Glomerular endothelial cell (primary cell): ENCODE measurements at places on chromosomes 3 and 15.

- DNase-seq = no peak
Observed at GRCh38 chr3:193148688-193149473, 92.1 kb upstream of the PLAAT1 start.

DNA sequence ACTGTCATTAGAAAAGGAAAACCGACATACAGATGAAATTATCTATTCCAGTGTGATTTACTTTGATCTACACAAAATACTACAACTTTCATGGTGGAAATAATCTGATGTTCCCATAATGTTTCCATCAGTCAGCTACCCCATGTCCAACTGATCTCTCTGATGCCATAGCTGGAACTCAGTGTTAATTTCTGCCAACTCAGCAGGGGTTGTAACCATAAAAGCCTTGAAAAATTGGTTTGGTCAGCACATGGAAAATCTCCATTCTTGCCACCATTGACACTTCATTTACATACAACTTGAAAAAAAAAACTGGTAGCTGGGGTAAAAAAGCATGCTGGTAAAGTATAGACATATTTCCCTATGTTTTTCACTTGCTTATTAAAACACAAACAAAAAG is 1463.7 kb downstream of the OTOL1 start:
- DNase-seq = no peak

DNA sequence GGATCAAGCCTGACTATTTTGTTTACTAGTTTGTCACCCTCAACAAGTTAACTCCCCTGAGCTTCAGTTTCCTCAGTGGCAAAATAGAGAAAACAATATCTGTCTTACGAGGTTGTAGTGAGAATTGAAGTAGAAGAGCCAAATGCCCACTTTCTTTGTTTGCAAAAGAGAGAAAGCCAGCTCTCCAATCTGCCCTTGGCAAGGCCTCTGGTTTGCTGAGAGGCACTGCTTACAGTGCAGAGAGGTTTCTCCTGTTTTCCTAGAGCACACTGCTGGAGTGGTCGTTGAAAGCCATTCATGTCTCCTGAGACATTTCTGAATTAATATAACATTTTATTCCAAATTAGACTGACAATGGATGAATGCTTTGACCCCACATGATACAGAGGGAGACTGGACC is 260.5 kb upstream of the IGF1R start:
- DNase-seq = no peak

- no peak for DNase-seq
Observed at GRCh38 chr3:114958930-114959329, 188.2 kb downstream of the ZBTB20 start.

DNA sequence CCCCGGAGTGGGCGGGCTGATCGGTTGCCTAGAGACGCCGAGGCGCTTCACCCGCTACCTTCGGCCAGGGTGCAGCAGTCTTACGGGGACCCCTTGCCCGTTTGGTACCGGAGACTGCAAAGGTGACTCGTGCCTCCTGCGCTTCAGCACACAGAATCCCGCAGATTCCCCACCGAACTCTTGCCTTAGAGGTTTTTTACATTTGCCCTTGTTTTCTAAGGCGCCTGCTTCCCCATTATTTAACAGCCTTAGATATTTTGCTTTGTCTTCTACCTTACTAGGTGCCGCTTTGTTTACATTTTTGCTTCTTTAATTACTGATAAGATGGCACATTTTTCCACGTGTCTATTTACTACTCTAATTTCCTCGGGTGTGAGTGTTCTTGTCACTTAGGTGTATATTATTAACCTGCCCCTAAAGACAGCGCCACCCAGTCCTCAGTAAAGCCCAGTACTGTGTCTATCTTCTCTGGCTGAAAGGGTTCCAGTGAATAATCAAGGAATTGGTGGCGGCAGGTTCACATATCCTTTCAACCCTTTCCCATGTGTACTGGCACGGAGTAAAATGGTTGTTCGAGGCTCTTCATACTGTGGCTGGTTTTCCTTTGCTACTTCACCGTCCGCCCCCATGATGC is 573 bp upstream of the CEP152 start:
- DNase-seq = no peak

DNA sequence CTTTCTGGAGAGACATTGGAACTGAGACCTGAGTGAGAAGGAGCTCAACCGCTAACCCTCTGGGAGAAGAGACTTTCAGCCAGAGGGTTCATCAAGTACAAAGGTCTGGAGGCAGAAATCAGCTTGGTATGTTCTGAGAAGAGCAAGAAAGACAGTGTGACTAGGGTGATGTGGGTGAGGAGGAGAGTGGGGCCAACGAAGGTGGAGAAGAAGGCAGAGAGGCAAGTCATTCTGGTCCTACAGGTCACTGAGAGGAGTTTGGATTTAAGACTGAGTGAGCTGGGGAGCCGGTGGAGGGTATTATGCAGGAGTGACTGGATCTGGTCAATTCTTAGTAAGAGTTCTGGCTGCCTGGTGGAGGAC is 12.2 kb downstream of the XIRP1 start:
- no peak for DNase-seq

GRCh38 chr15:45088801-45089711 is 24.9 kb downstream of the DUOX2 start:
- no peak for DNase-seq

GRCh38 chr3:44862226-44862637 is 520 bp downstream of the TMEM42 start:
- DNase-seq = no peak

DNA sequence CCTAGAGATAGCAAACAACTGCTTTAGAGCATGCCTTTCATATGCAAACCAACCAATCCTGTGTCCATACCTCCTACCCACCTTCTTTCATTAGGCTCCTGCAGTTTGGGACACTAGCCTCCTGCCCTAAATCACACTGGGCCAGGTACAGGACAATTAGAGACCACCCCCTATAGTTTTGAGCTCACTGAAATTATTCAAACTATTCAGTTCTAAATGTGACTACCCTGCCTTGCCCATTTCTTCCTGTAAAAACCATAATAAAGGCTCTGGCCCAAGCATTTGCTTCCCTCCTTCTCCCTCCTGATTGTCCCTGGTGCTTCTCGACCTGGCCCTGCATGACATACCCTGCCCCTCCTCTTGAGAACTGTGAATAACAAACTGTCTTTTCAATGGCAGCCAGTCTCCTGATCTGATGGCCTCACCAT is 31.4 kb upstream of the LRIG1 start:
- DNase-seq = no peak

DNA sequence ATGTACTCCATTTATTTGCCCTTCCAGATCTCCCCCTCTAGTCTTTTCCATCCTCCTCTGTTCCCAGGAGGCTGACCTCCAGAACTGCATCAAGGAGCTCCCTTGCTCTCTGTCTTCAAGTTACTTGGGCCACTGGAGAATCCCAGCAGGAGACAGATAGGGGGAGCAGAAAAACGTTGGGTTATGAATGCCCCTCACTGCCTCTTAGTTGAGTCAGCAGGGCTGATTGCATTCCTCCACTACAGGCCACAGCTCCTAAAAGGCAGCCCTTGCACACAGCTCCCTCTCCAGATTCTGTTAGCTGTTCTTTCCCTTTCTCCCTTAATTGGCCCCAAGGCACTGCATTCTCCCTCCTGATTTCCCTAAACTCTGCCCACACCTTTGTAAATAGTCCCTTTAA is 12.4 kb upstream of the CEP152 start:
- DNase-seq = no peak

DNA sequence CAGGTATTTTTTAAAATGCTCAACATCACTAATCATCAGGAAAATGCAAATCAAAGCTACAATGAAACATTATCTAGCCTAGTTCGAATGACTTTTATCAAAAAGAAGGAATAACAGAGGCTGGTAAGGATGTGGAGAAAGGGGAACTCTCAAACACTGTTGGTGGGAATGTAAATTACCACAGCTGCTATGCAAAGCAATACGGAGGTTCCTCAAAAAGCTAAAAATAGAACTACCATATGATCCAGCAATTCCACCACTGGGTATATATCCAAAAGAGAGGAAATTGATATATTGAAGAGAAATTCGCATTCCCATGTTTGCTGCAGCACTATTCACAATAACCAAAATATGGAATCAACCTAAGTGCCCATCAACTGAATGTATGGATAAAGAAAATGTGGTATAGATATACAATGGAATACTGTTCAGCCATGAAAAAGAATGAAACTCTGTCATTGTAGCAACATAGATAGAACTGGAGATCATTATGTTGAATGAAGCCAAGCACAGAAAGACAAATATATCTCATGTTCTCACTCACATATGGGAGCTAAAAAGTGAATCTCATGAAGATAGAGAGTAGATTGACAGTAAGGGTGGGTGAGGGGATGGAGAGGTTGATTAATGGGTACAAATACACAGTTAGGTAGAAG is 19.7 kb upstream of the CLN6 start:
- no peak for DNase-seq

- DNase-seq = no peak
Observed at GRCh38 chr15:77986891-77987764, 90.4 kb downstream of the TBC1D2B start.

DNA sequence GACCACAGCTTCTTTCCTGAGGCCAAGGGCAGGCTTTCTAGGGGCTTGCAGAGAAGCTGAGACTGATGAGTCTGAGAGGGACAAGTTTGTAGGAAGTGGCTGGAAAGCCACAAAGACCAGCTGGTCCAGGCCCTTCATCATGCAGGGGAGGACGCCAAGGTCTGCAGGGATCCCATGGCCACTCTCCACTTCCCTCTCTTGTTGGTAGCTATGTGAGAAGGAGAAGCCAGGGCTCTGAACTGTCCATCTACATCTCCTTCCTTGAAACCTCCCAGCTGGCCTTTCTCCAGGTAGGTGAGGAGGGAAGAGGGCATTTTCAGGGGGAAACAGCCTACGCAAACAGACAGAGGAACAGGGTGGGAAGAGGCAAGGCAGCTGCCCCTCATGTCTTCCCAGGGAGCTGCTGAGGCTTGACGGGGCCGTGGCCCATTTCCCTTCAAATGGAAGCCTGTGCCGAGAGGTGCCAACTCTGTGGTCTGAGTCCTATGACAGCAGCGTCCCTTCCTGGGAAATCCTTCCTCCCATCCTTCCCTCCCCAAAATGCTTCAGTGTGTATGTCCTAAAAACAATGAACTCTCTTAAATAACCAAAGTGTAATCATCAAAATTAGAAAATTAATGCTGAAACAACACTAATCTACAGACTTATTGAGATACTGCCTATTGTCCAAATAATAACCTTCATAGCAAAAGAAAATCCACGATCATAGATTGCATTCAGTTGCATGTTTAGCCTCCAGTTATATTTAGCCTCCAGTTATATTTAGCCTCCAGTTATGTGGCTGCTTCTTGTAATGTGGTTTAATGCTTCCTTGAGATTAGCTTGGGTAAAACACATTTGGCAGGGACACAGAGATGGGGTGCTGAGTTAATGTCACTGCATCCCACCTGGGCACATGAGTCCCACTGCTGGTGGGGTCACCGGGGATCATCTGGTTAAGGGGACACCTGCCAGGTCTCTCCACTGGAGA is 36.0 kb downstream of the GNB5 start:
- DNase-seq = no peak

DNA sequence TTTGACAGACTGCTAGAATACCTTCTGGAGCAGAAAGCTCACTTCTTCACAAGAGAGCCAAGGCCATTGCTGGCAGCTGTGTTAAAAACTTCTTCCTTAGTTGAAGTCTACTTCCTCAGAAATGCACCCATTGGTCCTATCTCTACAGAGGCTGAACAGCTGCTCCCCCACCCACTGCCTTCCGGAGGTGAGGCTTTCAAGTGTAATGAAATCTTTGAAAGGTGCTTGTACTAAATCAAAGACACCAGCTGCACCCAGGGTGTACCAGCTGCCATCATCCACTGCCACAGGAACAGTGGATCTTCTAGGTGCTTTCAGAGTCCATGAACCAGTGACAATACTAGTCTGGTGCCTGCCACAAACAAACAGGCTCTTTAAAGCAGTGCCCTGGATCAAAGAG is 26.4 kb upstream of the HERC1 start:
- no peak for DNase-seq

DNA sequence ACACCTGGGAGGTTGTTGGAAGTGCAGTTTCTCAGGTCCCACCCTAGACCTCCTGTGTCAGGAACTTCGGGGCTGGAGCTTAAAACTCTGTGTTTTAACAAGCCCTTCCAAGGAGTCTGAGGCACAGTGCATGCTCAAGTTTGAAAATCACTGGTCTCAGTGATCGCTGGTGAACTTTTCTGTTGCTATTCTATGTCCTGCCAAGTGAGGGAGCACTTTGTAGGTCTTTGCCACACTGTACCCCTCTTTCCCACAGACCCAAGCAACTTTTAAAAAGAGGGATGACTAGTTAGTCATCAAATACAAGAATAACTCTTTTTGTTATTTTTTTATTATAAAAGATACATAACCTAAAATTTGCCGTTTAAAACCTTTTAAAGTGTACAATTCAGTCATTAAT is 133.7 kb downstream of the AGBL1 start:
- no peak for DNase-seq

DNA sequence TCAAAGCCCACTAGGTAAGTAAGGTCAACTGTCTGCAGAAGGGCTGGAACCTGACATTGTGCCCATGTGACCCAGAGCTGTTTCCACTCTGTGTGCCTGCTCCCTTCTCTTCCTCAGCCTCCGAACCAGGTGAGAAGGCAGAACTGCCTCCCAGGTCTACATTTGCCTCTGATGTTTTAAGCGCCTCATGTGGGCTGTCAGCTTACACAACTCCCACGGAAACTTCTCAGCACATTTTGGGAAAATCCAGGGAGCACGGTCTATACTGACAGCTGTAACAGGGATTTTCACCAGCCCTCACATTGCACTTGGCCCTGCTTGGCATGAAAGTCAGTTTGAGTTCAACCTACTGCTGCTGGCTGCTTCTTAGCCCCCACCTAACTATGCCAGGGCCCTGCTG is 46.9 kb upstream of the SLC24A5 start:
- DNase-seq = no peak

DNA sequence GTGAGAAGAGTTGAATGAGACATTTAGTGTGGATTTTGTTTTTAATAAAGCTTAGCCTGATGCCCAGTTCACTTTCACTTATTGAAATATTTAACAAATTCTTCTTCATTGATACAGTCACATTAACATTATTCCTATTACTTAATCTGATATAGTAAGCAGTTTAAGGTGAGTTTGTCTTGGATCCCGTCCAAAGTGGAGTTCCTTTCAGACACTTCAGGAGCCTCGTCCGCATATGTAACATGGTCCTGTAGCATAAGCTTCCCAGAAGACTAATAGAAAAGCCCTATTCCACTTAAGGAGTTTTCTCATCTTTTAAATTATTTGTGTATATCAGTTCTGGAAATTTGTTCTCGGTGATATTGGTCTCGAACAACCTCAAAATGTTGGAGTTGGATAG is 39.7 kb upstream of the MLF1 start:
- DNase-seq = no peak

DNA sequence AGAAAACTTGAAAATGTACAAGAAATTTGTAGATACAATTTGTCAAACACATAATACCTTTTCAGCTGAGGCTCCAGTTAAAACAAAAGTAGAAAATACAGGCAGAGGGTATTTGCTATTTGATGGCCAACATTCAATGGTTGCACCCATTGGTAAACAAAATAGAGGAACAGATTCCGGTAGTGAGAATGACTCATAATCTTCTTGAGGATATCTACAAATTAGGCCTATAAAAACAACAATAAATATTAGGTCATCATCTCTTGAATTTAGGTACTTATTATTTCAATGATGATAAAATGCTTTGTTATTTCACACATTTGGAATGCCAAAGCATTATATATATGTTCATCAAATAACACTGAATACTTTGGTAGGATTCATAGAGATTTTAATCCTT is 53.4 kb downstream of the DENND4A start:
- no peak for DNase-seq
